ENCODE measurements at places on chromosomes 12 and 14.

DNA sequence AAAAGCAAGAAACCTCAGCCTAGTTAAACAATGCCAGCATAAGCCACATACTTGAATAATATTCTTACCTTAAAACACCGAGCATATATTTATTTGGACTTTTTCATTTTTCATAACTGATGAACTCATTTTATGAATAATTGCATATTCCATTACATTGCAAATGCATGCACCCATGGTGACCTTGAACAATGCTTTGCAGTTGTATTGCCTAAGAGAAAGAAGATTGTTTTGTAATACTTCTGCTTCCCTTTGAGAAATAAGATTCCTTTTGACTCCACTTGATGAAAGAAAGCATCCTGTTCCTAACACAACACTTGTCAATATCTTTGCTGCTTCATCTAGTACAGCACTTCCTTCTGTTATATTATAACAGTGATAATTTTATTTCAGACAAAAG lies 1182.2 kb downstream of the FLRT2 start:
- peak; percentile 88 for DNase-seq

DNA sequence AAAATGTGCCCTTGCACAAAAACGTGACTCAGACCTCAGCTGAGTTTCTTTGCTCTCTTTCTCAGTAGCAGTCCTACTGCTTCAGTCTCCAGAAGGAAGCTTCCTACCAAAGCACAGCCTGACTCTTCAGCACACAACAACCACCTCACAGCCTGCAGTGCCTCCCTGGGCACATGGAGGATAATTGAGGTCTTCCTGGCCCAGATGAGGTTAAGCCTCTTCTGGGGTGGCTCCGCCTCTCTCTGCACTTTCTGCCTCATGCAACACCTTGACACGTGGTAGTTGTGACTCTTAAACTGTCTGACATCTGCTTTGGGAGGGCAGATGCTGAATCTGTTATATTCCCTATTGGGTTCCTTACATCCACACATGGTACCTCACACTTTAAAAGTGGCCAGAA lies 33.8 kb downstream of the GIT2 start:
- no peak for DNase-seq

DNA sequence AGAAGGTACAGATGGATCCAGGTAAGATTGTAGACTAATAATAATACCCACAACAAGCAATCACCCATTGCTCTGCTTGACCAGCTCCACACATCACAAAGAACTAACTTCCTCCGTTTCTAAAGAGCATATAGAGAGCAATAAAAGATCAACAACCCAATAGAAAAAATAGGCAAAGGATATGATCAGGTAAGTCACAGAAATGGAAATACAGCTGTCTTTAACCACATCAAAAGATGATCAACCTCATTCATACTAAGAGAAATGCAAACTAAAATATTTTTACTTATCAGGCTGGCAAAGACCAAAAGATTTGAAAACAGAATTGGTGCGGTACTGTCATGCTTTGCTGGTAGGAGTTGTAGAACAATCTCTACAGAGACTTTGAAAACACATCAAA lies 8.9 kb downstream of the C2CD5 start:
- no peak for DNase-seq

- DNase-seq = no peak
Measured at GRCh38 chr12:123962513-123962912, 10.1 kb downstream of the CCDC92 start.
